ENCODE measurements at places on chromosomes 12 and 14.

GRCh38 chr12:30830751-30831150 lies 76.0 kb upstream of the CAPRIN2 start:
- DNase-seq: no peak

DNA sequence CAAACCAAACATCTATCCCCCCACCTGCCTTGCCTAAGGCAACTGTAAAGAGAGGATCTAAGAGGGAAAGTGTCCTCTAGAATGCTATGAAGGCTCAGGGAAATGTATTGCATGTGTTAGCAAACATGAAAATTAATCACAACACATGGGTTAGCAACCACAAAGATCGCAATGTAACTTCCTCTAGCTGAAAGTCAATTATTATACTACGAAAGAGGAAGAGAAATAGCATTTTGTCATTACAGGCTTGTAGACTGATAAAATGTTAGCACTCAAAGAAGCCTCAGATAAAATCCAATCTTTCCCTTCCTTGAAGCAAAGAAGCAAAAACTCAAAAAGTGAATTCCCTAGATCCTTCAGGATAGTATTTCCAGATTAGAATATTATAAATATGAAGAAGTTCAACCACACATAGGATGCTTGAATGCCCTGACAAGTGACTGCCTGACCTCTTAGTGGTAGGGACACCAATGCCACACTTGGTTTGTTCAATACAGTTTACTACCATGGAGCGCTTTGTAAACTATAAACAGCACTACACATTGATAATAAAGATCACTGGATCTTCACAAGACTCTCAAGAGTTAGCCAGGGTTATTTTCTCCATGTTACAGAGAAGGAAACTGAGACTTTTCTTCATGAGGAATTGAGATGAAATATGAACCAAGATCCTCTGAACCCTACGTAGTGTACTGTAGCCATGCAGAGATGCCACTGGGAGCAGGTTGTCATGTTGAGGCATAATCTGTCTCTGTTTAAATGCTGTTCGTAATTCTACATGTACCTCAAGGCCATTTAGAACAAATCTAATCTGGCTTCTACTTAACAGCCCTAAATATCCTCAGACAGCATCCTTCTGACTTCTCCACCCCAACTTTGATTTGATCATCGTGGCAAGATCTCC lies 100.7 kb downstream of the ITPR2 start:
- DNase-seq: no peak

DNA sequence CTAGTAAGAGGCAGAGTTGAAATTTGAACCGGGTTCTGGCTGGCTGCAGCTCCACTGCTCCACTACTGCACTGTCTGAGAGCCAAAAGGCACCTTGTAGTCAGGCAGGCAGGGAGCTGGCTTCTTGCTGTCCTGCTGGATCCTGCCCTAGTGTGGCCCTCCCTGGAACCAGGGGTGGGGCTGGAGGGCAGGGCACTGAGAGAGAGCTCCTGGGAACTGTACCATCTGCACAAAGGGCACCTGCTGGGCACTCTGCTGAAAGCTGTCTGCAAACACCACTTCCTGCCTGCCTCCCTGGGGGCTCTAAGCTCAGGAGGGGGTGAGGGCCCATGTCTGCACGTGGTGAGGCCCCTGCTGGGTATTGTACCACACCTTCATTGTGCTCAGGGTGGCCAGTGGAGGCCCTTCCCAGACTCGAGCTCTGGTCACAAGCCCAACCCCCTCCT lies 19.0 kb upstream of the TCL1B start:
- no peak for DNase-seq

DNA sequence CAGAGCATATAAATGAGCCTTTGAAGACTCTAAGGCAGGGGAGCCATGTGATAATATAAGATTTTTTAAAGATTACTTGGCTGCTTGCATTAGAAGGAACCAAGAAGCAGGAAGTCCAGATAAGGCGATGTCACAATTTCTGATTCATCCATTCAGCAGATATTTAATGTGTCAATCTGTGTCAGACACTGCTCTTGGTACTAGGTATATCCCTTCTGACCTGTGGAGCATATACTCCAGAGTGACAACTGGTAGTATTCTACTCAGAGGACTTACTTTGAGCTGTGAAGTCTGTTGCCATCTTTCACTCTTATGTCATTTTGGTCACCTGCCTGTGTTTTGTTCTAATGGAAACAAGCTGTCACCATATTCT lies 10.7 kb downstream of the EID3 start:
- DNase-seq: no peak

- DNase-seq: no peak
Observed at GRCh38 chr12:28158353-28158752, 31.9 kb upstream of the CCDC91 start.

DNA sequence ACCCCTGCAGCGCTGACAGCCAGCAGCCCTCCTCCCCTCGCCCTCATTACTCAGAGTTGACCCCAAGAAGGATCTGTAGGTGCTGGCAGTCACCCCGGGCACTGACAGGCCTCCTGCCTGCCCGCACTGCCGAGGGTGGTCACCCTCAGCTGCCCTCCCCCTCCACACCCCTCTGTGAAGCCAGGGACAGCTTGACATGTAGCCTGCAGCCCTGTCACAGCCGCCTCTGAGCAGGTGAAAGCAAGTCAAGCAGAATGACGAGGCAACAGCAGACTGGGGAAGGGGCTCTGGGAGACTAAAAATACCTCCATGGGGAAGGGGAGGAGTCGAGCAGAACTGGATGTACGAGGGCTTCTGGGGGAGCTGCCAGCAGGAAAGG lies 178.1 kb downstream of the DPF3 start:
- DNase-seq: no peak

- no peak for DNase-seq
Observed at GRCh38 chr12:62468397-62468796, 1.8 kb downstream of the MON2 start.

DNA sequence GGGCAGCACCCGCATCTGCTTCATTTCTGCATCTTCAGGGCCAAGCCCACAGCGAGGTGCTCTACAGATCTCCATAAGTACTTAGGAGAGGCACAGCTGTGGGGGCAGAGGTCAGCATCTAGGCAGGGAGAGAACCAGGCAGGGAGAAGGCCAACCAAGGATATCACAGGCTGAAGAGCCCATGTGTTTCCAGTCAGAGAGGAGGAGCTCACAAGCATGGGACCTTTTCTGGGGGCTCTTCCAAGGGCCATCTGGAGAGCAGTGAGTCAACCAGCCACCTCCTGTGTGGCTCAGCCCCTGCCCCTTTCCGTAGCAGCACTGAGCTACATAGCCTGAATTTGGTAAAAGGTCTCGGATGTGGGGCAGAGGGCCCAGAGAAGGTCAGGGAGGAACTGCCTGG lies 78.5 kb downstream of the ARL6IP4 start:
- no peak for DNase-seq

- DNase-seq: no peak
Observed at GRCh38 chr12:64390275-64390851, at the start of gene C12orf56. C12orf56 (minus strand) TSS chr12:64390758; CDS start chr12:64390565, 193 bp downstream.

GRCh38 chr12:12645485-12645884 lies 33.8 kb downstream of the CREBL2 start:
- peak; percentile 68 for DNase-seq

DNA sequence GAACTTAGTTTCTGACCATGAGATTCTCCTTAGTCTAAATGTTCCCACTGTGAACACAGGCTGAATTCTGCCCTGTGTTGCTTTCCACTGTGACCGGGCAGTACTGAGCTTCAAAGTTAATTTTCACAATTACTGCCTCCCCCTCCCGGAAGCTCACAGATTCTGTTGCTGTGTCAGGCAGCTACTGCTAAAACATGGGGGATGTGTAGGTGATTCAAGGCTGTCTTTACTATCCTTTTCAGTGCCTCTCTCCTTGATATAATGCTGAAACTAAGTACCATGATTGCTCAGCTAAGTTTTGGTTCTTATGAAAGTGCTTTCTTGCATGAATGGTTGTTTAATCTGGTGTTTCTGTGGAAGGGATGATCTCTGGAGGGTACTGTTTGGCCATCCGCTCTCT lies 428.3 kb upstream of the NOVA1 start:
- no peak for DNase-seq

DNA sequence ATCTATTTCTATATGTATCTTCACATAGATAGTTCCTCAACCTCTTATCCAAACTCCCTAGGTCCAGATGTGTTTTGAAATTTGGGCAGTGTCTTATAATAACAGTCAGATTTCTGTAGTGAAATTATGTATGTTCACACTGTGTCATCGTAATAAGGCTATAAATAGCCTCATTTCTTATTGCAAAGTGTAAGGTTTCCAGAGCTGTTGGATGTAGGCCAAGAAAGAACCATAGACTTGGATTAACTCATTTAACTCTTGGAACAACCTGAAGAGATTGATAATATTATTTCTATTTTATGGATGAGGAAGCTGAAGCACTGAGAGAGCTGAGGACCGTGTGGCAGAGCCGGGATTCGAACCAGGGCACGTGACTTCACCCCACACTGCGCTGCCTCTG lies 49.0 kb upstream of the PIWIL1 start:
- DNase-seq: no peak

DNA sequence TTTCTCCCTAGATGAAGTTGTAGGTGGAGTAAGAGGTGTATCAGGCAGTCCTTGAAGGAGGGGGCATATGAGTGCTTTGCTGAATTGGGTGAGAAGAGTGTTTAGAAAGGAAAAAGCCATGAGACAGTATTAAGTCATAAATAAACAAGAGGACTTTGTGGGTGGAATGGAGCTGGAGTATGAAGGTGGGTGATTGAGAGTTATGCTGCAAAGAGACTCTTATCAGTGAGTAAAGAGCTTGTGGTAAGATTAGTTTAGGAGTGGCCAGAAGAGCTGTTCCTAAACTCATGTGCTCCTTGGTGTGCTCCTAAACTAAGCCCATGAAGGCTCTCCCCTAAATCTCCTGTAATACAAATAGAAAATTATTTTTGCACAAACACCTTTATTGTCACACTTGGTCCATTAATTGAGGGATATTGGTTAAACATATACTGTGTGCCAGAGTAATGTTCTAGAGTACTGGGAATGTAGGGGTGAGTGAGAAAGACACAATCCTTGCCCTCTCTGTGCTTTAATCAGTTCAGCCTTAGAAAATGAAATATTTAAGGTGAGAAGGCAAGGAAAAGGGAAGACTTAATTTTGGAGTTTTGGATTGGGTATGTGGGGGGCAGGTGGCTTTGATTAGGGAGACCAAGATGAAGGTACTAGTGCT lies 9.8 kb downstream of the CHPT1 start:
- no peak for DNase-seq

DNA sequence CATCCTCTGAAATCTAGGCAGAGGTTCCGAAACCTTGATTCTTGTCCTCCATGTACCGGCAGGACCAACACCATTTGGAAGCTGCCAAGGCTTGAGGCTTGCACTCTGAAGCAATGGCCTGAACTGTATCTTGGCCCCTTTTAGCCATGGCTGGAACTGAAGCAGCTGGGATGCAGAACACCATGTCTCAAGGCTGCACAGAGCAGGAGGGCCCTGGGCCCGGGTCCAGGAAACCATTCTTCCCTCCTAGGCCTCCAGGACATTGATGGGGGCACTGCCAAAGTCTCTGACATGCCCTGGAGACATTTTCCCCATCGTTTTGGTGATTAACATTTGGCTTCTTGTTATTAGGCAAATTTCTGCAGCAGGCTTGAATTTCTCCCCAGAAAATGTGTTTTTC lies 198.7 kb downstream of the EFCAB11 start:
- no peak for DNase-seq

- no peak for DNase-seq
Observed at GRCh38 chr12:4265280-4265679, 8.3 kb upstream of the CCND2 start.
